GM13977 (cell line): ENCODE measurements at places on chromosomes 7 and 10.

DNA sequence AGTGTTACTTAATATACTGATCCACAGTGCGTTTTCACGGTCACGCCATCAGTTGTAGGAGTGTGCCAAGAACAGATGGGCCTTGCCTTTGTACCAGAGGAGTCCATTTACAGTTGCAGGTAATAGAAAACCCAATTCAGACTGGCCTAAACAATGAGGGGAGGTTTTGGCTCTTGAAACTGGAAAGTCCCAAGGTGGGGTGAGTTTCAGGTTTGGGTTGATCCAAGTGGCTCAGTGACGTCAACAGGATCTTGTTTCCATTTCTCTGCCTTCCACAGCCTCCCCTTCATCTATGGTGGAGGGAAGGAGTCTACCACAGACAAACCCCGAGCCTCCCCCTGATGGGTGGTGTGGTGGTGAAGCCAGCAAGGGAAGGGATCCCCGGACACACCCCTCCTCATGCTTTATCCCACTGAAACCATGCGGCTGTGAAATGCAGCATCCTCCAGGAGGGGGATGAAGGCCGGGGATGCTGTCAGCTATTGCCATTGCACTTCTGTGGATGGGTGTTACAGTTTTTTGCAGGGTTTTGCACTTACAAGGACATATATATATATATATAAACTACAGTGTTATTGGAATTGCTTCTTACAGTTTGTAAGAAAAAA, 14.8 kb upstream of the SH2D4B start:
- no peak for DNase-seq

DNA sequence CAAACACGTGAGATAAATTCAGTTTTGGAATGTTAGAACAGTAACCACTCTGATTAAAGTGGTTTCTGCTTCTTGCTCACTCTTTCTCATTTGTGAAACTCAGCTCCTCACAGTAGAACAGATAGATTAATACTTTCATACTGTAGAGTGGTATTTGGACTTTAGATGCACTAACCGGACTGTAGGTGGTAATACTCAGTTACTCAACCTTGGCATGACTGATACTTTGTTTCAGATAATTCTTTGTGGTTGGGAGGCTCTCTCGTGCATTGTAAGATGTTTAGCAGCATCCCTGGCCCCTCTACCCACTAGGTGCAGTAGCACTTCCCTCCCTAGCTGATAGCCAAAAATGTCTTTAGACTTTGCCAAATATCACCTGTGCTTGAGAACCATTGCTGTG, 37.6 kb downstream of the MCU start:
- peak; percentile 29 for DNase-seq

DNA sequence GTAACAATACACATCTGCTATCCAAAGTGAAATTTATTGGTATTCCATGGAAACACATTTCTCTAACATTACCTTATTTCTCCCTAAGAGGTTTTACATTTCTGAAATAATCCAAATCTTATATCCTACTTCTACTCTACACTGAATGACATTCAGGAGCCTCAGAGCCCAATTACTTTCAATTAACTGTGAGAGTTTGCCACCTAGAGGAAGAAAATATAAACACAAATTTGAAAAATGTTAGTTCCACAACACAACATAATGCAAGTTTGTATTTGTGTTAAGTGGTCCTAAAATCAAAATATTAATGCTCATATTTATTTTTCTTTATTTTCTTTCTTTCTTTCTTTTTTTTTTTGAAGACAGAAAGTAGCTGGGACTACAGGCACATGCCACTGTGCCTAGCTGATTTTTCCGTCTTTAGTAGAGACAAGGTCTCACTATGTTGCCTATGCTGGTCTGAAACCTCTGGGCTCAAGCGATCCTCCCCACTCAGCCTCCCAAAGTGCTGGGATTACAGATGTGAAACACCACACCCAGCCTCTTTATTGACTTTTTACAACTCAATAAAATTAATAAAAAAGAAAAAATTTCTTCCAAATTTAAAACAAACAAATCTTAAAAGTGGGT, 46.0 kb downstream of the ATAD1 start:
- peak; percentile 14 for DNase-seq

- no peak for DNase-seq
Observed at GRCh38 chr7:137893143-137893742, 46.5 kb upstream of the DGKI start.

GRCh38 chr10:29327746-29328102, 38.9 kb downstream of the LYZL1 start:
- DNase-seq = no peak

DNA sequence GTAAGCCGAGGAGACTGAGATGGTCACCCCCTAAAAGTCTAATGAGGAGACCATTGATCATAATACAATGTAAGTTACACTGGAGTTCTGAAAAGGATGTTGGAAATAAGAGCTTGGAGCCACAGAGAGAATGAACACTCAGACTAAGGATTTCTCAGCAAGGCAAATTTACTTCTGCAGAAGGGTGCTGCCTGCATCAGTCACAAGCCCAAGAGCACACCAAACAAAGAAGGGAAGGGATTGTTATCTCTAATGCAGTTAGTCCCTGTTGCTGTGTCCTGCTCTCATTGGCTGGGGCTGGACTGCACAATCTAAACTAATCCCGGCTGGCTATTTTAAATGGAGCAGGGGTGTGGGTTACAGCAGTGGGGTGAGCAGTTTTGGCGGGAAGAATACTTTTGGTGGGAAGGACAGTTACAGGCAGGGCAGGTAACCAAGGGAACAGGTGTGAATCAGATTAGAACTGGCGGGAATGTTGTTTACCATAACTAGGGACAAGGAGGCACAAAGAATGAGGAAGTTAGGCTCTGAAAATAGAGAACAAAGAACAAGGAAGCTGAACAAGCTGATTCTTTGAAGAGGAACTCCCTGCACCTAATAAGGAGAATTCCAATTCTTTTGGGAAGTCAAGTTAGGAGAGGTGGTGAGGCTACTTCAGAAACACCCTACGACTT, 30.3 kb upstream of the TRIM24 start:
- no peak for DNase-seq

DNA sequence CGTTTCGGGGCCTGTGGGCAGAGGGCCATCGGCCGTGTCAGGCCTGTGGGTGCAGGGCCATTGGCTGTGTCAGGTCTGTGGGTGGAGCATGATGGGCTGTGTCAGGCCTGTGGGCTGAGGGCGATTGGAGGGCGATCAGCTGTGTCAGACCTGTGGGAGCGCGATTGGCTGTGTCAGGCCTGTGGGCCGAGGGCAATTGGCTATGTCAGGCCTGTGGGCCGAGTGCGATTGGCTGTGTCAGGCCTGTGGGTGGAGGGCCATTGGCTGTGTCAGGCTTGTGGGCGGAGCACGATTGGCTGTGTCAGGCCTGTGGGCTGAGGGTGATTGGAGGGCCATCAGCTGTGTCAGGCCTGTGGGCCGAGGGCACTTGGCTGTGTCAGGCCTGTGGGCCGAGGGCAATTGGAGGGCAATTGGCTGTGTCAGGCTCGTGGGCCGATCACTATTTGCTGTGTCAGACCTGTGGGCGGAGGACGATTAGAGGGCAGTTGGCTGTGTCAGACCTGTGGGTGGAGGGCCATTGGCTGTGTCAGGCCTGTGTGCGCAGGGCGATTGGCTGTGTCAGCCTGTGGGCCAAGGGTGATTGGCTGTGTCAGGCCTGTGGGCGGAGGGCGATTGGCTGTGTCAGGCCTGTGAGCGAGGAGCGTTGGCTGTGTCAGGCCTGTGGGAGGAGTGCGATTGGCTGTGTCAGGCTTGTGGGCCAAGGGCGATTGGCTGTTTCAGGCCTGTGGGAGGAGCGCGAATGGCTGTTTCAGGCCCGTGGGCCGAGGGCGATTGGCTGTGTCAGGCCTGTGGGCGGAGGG, 54.1 kb downstream of the DYNC2I1 start:
- DNase-seq = no peak

- no peak for DNase-seq
Observed at GRCh38 chr10:88731296-88731695, 25.2 kb downstream of the LIPK start.

- peak; percentile 37 for DNase-seq
Observed at GRCh38 chr7:95871075-95871848, 98.9 kb downstream of the DYNC1I1 start.

GRCh38 chr7:141374425-141374824, 176.8 kb upstream of the AGK start:
- DNase-seq = no peak

DNA sequence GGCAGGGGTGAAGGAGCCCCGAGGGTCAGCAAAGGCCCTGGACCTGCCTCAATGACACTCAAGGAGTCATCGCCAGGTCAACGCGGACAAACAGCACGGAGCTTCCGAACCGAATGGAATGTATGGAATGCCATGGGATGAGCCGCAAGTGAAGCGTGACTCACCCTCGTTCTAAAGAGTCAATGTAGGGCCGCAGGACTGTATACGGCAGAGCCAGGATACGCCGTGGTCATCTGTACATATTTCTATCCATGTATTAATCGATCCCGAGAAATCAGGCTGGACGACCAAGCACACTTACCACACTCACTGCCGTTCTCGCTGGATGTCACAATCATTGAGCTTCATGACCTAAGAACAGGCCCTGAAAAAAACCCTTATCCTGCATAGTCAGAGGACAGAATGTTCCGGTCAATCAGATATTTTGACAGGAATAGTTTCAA, 4.3 kb downstream of the SNX8 start:
- DNase-seq = no peak

GRCh38 chr7:82742163-82742562, 298.6 kb upstream of the CACNA2D1 start:
- DNase-seq = no peak

DNA sequence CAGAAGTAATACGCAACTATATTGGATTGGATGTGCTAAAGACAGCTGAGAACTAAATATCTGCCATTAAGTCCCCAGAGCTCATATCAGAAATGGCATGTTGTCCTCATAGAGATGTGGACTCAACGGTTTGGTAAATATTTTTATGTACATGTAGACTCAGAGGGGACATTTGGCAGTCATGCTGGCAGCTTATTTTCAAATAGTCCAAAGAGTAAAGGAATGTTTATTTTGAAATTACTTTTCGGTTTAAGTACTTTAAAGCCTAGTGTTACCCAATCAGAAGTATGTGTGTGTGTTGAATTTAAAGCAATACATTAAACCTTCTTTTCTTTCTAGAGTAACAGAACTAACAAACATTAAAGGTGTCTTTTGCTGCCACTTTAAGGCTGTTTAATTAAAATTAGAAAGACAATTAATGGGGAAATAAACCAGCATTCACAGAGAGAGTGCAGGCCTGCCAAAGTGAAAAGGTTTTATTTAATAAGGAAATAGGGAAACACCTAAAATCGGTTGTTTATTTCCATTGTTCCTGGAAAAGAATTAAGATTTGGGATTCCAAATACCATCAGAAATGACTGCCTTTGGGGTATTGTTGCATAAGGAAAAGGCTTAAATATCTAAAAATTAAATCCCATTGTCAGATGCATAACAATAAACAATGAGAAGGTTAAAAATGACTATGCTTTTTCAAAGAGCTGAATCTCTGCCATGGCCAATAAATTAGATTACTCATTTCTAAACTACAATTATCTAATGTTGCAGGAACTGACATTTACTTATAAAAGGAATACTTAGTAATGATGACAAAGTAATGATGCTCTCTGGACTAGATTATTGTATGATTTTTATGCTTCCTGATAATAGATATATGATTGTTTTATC, 113.4 kb upstream of the AHR start:
- DNase-seq = no peak

GRCh38 chr7:24700521-24701260, 56.6 kb downstream of the GSDME start:
- DNase-seq = no peak

DNA sequence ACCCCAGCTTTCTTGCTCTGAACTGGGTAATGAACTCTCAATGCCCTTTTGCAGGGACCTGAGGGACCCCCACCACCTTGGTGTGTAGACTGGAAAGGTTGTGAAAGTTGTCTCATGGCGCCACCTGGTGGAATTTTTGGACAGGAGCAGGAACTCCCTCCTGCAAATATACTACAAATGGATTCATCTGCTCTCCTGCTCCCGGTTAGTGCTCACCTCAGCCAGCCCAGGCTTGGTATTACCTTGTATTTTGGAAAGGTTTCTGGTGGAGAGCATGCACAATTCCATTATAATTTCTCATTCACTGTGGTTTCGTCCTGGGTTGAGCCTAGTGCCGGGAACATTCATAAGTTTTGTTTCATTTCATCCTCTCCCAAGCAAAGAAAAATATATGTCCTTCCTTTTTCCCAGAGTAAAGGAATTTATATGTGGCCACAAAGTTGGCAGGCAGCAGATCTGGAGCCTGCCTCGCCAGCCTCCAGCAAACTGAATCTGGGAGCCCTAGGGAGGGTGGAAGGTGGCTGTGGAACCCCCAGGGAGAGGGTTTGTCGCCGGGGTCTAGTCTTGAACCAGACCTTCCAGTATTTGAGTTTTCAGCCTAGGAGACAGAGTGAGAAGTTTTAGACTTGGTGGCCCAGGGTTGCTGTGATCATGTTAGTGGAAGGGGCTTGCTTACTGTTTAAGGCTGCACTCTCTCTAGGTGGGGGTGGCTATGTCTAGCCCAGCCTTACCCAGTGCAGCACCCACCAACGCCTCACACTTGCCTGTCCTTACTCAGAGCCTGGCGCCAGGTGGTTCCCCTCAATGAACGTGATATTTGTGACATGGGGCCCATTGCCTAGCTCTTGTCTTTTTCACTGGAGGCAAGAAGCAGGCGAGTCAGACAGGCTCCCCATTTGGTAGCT, 9.5 kb downstream of the FAM241B start:
- DNase-seq = peak; percentile 83

- DNase-seq = no peak
Observed at GRCh38 chr7:51312951-51313737, 3.5 kb downstream of the COBL start.

- DNase-seq = no peak
Observed at GRCh38 chr10:33087922-33088321, 129.9 kb upstream of the ITGB1 start.

DNA sequence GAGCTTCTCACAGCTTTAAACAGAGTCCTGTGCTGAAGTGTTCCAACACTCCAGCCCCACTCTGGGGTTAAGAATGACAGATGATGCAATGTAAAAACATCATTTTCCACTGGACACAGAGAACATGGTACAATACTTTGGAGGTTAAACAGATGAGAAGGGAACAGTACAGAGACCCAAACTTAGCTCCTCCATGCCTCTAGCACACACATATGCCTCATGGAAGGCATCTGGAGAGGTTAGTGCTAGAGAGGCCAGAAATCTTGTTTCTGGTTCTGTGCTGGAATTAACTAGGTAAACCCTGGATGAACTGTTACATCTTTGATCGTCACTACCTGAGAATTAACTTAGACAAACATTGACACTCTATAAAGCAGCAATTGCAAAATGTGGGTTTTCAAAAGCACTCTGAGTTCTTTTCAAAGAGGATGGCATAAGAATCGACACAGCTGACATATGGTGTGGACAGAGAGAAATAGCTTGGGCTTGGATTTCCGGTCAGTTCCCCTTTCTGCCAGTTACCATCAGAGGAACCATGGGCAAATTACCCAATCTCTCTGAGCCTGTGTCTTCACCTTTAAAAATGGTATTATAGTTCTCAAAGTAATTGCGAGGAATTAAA, 81.9 kb downstream of the KCNMA1 start:
- no peak for DNase-seq

GRCh38 chr10:75335983-75336382, 65.6 kb downstream of the ZNF503 start:
- DNase-seq = peak; percentile 35
